ENCODE measurements at places on chromosomes 4 and X. TPM values are rescaled to one million over a fixed set of nuclear protein-coding genes. Genes with fewer than 3 reads are reported as not detected.

Gene GNRHR
- not detected for total RNA-seq

Gene AMOT
- total RNA-seq = 0.83 TPM

Gene STEEP1
- total RNA-seq = 23.1 TPM

GRCh38 chr4:174648812-174649211 is 126.5 kb upstream of the HPGD start:
- DNase-seq = no peak

- DNase-seq = peak; percentile 4
Measured at GRCh38 chr4:6538575-6538974, 36.4 kb upstream of the MAN2B2 start.

GRCh38 chr4:151641167-151641566 is 119.6 kb downstream of the GATB start:
- peak; percentile 3 for DNase-seq

DNA sequence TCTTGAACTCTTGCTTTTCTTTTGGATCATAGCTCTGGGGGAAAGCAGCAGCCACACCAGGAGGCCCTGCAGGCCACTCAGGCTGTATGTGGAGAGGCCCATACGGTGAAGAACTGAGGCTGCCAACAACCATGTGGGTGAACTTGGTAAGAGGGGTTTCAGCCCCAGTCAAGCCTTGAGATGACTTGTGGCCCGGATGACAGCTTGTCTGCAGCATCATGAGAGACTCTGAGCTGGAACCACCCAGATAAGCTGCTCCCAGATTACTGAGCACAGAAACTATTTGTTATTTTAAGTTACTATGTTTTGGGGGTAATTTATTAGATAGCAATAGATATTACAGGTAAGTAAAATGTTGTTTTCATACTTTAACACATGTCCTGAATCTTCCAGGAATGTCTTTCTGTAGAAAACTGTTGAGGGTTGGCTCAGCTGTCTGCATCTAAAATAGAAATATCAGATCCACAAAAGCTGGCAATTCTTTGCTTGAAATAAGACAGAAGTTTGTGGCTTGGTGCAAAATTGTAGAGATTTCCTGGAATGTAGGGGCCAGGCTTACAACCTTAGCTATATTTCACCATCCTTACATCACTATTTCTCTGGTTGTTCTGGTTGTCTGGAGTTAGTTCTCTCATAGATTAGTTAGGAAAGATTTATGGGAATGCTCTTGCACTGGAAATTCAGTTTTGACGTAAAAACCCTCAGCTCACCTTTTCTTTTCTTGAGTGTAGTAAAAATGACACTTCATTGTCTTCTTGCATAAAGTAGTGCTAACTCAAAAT is 272.1 kb downstream of the RAPGEF2 start:
- DNase-seq = no peak

DNA sequence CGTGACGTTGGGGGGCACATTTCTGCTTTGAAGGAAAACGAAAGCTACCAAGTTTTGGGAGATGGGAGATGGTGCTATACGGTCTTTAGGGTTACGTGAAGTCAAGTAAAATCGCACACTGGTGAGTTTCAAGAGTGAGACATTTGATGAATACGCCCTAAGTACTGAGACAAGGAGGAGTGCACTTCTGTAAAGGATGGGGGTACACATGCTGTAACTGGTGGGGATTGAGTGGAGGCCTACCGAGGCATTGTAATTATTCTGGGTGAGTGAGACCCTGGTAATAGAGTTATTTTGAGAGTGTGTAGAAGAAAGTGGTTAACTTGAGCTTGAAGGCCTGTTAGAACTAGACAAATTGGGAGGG is 536 bp downstream of the SH3BGRL start:
- no peak for DNase-seq

DNA sequence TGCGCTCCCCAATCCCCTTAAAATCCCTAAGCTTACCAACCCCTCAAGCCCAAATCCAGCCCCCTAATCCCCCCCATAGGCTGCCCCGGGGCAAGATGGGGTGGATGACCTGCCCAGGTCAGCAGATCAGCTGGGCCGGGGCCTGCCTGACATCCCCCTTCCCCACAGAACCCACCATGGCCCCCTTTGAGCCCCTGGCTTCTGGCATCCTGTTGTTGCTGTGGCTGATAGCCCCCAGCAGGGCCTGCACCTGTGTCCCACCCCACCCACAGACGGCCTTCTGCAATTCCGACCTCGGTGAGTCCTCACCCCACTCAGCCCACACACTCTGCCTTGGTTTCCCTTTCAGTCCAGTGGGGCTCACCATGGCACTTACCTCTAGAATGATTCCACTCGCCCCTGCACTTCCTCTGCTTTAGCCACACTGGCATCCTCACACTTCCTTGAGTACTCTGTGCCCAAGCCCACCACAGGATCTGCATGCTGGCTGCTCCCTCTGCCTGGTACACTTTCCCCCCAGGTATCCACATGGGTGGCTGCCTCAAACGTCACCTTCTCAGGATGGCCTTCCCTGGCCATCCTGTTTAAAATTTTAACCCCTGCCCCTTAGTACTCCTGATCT is 1.1 kb downstream of the TIMP1 start:
- no peak for DNase-seq

GRCh38 chr4:3442959-3443749 is 1.4 kb downstream of the HGFAC start:
- DNase-seq = peak; percentile 39

DNA sequence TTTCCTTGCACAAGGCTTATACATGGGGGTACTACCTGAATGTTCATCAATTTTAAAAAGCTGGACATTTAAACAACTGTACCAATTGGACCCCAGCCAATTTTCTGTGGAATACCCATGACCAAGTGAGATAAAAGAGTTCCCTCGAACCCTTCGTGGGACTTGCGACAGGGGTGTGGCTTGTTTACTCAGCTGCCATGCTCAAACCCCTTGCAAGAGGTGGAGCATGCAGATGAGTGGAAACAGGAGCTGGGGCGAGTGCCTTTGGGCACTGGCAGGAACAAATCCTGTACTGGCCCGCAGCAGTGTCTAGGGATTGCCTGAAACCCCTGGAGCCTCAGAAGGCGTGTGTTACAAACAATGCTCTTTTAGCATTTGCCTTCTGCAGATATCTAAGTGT is 144.2 kb downstream of the PDHA2 start:
- no peak for DNase-seq

Measured in HepG2 (cell line).